ENCODE measurements at places on chromosomes 12 and 14.

DNA sequence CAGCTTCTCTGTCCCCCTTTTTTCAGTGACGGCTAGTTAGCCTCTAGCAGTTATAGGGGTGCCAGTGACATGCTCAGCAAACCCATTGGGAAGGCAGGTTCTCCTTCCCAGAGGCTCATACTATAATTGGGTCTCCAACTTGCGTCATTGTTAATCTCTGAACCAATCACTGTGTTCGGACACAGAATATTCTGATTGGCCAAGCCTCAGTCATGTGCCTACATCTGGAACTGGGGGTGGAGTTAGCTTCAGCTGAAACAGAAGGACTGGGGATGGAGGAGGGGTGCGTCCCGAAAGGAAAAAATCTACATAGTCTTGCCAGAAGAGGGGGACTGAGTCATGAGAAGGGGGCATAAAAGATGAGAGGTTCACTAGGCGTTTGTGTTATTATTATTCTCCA, 165.6 kb downstream of the SUDS3 start:
- no peak for DNase-seq

GRCh38 chr12:58296863-58297262, 355.5 kb downstream of the ATP23 start:
- DNase-seq: no peak

DNA sequence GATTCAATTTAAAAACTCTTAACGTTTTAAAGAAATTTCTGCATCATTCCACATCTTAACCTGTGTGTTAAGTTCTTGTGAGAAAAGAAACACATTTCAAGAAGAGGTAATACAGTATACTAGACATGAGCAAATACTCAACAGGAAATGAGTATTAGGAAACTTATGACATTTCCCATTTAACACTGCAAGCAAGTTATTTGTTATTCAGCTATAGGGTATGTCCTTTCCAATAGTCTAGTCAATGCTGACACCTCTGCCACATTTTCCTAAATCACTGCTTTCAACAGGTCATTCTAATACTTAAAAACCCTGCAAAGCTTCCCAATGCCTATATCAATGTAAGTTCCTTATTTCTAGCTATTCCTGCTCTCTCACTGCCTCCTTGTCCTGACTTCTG, 93.1 kb downstream of the DDHD1 start:
- DNase-seq: peak; percentile 4

DNA sequence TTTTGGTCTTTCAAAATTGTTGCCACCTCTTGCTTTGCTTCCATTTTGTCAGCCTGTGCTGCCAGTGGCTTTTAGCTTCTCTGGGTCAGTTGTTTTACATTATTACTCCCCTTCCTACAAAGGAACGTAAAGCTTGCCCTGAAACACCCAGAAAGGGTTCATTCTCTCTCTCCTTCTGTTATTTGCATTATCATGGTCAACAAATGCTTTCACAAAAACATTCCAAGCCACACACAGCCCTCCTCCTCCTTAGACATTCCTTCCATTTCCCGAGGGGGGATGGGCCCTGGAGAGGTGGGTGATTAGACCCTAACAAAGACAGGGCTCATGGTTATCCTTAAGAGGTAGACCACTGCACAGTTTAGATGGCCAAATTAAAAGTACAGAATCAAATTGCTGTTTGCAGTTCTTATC, 60.4 kb upstream of the SINHCAF start:
- DNase-seq: no peak

DNA sequence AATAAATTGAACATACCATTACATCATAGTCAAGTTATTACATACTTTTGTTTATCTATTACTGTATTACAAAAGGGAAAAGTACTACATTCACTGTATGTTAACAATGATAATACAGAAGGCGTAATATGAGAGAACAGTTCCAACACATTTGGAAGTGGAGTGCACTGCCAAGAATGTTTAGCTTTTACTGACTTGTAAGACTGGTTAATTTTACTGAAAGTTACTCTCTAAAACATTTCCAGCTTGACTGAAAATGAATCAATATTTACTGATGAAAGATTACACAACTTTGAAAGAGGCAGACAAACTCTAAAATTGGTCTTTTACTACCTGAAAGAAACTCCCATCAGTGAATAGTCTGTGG, 728.5 kb downstream of the FSCB start:
- no peak for DNase-seq

- no peak for DNase-seq
Measured at GRCh38 chr12:84355561-84355960, 557.0 kb downstream of the SLC6A15 start.

- DNase-seq: no peak
Measured at GRCh38 chr14:56896231-56896630, 86.0 kb upstream of the OTX2 start.

DNA sequence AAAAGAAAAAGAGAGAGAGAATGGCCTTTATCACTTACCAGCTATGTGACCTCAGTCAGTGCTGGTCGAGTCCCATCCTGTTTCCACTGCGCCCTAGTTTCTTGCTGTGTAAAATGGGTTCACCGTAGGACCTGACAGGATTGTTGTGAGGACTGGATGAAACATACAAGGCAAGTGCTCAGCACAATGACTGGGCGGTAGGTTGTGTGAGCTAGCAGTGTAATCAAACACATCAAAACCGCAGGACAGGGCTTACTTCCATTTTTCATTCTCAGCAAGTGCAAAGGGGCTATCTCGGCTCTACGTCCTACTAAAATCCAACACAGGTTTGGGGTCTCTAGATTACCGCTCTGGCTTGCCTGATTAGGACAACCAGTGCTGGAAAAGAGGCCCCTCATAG, 36.4 kb upstream of the ATXN2 start:
- no peak for DNase-seq

GRCh38 chr14:56417173-56417572, 162.4 kb upstream of the TMEM260 start:
- DNase-seq: peak; percentile 2

- DNase-seq: no peak
Measured at GRCh38 chr14:103402695-103403094, 17.5 kb downstream of the MARK3 start.

DNA sequence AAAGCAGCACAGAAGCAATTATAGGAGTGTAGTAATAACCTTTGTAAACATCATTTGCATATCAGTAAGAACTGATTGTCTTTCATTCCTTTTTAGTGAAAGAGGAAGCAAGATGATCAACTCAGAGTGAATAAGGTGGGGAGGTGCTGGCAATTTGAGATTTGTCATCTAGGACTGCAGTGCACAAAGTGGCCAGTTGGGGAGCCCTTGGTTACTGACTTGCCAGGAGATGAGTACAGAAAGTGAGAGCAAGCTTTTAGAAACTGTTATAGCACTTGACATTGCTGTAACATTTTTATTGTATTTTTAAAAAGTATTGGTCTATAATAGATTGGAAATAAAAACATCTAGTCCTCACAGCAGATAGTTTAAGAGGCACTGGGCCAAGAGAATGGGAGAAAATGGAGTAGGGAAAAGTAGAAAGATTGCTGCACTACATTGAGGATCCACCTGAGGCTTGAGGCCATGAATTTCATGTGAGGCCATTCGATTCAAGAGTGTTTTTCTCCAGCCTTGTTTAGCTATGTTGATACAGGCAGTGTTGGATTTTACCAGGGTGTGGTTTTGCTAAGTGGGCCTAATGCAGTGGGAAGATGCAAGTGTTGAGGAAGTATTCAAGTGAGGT, 98.2 kb downstream of the SNAPC1 start:
- DNase-seq: peak; percentile 66

- DNase-seq: no peak
Measured at GRCh38 chr14:77270361-77271112, 469 bp downstream of the NGB start.

GRCh38 chr12:94951071-94951934, 52.2 kb downstream of the NDUFA12 start:
- no peak for DNase-seq

DNA sequence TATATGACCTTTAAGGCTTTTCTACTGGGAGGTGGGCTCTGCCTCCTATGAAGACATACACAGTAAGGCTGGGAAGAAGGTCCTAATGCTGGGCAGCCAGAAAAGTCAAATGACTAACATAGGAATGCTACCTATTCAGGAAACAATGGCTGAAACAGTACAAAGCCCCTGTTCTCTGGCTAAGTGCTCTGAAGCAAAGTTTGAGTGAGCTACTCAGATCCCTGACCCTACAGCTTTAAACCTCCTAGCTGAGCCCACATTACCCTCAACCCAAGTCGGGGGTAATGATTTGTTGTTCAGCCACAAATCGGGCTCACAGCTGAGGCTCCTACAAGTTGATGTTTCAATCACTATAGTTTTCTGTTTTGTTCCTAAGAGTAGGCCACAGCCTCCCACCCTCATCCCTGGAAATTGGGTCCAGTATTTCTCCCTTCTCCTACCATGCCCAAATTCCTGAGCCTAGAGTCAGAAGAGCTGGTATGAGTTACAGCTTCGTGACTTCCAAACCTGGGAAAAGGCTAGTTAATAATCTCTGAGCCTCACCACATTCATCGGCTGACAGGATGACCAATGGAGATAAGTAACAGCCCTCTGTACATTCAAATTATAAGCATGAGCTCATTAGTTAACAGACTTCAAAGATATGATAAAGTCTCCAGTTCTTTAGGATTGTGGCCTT, 46.5 kb downstream of the BTBD7 start:
- no peak for DNase-seq

GRCh38 chr12:26109343-26109881, 15.4 kb downstream of the BHLHE41 start:
- DNase-seq: no peak

DNA sequence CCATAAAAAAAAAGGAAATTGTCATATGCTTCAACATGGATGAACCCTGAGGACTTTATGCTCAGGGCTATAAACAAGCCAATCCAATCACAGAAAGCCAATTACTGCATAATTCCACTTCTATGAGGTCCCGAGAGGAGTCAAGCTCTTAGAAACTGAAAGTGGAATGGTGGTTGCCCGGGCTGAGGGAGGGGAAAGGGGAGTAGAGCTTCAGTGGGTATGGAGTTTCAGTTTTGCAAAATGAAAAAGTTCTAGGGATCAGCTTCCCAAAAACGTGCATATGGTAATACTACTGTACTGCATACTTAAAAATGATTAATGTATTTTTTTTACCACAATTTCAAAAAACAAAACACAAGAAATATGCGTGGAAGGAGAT, 52.0 kb downstream of the RNF34 start:
- DNase-seq: no peak

- DNase-seq: no peak
Measured at GRCh38 chr14:60946773-60947172, 34.1 kb downstream of the TRMT5 start.

GRCh38 chr12:4417455-4417854, 28.2 kb downstream of the FGF6 start:
- no peak for DNase-seq

- DNase-seq: no peak
Measured at GRCh38 chr14:63345826-63346225, 27.1 kb upstream of the GPHB5 start.

GRCh38 chr14:23078692-23079116, 16.2 kb downstream of the ACIN1 start:
- DNase-seq: no peak

- DNase-seq: no peak
Measured at GRCh38 chr14:79483477-79484388, 727.6 kb downstream of the DIO2 start.

DNA sequence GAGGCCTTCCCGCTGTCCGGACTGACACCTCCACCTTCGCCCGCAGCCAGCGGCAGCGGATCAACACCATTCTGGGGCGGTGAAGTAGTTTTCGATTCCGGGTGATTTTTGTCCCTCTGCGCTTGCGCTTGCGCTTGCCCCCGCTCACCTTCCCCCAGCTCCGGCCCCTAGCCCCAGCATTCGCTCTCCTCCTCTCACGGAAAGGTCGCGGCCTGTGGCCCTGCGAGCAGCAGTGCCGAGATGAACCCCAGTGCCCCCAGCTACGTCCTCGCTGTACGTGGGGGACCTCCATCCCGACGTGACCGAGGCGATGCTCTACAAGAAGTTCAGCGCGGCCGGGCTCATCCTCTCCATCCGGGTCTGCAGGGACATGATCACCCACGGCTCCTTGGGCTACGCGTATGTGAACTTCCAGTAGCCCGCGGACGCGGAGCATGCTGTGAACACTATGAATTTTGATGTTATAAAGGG, 22.7 kb upstream of the SRGAP1 start:
- no peak for DNase-seq

DNA sequence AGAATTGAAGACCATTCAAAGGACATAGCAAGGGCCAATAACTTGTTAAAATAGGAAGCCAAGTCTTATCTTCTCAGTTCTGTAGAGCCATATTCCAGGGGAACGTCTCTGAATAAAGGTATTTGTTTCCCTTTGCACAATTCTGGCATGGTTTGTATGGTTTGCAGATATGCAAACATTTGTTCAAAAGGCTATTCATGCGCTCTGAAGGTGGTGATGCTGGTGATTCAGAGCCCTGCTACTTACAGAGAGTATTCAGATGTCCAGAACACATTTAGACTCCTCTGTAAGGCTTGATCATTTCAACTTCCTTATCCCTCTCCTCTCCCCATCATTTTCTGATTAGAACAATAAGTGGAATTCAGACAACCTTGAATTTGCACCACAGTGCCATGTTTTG, 35.9 kb downstream of the SLC4A8 start:
- DNase-seq: no peak

- DNase-seq: no peak
Measured at GRCh38 chr12:12032260-12032791, 38.4 kb upstream of the BCL2L14 start.

GRCh38 chr14:105126981-105127329, 41.6 kb downstream of the JAG2 start:
- no peak for DNase-seq

DNA sequence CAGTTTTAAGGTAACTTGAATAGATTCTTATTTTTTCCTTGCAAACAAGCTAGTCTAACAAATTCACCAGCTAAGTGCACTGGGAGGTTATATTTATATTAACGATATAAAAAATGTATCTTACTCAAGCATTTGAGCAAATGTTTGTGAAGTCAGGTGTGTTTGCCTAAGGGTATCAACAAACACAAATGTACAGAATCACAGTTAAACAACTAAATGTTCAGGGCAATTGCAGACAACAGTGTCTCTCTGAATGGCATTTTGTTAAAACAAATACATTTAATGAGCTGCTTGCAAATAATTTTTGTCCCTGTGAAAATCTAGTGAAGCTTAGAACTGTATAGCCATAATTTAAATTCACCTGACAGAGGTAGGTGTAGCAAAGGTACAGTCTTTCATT, 28.2 kb upstream of the FLRT2 start:
- no peak for DNase-seq

Measured in activated CD4-positive, alpha-beta T cell treated with anti-CD3 and anti-CD28 coated beads, Interleukin-10, Interleukin-2, amounts not matched to agents 100 ng/mL and 50 ng/mL, durations not matched to agents 16 hours and 8 hours (primary cell).